CD14-positive monocyte (primary cell): ENCODE measurements at places on chromosomes 1 and 21.

GRCh38 chr1:62494137-62494536 lies 57.3 kb downstream of the USP1 start:
- DNase-seq, result no peak

DNA sequence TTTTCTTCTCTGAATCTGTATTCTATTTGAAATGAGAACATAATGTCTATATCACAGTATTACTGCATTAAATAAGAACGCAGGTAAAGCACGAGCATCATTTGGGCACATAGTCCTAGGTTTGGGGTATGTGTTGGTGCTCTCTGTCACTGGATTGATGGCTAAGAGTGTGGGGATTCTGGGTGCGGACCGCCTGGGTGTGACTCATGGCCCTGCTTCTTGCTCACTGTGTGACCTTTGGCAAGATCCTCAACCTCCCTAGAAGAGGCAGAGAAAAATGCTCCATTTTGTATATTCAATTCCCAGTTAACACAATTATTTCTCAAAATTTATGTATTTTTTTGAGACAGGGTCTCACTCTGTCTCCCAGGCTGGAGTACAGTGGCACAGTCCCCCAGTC lies 99.7 kb downstream of the LAMC2 start:
- no peak for DNase-seq

GRCh38 chr1:29280409-29281131 lies 44.2 kb downstream of the PTPRU start:
- DNase-seq, result no peak

DNA sequence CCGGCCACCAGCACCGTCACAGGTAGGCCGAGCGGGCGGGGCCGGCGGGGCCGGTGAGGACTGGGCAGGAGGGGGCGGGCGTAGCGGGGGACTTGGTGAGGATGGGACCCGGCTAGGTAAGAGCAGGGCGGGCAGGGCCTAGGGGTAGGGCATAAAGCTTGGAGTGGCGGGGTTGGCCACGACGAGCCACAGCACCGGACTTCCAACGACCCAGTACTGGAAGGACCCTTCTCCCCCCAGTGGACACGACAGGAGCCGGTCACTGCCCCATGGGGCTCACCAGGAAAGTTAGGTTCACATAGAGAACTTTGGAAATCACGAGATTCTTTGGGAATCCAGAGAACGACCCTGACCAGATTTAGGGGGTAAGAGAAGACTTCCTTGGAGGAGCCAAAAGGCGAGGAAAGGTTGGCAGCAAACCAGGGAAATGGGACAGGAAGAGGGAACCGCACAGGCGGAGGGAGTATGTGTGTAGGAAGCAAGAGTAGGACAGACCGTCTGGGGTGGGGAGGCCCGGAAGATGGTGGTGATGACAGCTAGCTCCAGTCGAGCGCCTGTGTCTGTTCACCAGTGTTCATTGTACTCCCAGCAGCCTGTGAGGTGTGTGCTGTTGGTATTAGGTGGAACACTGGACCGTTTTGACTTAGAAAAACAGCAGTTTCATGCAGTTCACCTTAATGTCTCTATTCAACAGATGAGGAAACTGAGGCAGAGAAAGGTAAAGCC lies 20.4 kb downstream of the ZNF362 start:
- DNase-seq, result no peak

- no peak for DNase-seq
Observed at GRCh38 chr1:57101209-57101608, 135.4 kb upstream of the C8B start.

DNA sequence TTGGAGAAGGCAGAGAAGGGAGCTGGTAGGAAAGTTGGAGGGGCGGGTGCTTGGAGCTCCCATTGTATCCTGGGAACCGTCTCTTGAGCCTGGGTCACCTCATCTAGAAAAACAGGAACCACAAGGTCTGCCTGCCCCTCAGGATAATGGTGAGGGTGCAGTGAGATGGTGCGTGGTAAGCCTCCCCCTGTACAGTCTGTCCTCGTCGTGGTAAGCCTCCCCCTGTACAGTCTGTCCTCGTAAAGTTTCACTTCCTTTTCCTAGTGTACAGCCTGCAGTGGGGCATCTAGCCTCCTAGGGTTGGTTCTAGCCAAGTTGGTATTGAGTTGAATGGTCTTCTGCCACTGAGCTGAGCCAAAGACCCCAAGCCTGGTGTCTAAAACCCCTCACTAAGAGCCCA lies 66.5 kb upstream of the IGSF21 start:
- no peak for DNase-seq

DNA sequence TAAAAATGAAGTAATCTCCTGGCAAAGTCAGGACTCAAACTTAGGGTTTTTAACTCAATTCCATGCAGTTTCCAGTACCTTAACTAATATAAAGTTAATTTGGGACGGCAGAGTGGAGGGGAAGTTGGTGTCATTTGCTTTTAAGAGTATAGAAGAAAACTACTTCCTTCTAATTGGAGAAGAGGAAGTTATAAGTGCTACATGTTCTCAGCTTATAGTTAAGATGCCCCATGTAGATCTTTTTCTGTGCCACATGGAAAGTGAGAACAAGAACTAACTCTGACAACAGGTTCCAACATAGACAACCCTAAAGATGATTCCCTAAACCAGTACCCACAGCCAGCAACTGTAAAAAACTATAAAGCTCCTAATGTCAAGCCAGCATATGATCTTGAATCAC lies 11.5 kb downstream of the RRAGC start:
- peak; percentile 55 for DNase-seq

GRCh38 chr21:35314857-35315582 lies 265.9 kb upstream of the RUNX1 start:
- DNase-seq, result no peak

- no peak for DNase-seq
Observed at GRCh38 chr21:21664871-21665270, 666.7 kb downstream of the NCAM2 start.

GRCh38 chr21:26684889-26685288 lies 111.8 kb upstream of the CYYR1 start:
- DNase-seq, result no peak

DNA sequence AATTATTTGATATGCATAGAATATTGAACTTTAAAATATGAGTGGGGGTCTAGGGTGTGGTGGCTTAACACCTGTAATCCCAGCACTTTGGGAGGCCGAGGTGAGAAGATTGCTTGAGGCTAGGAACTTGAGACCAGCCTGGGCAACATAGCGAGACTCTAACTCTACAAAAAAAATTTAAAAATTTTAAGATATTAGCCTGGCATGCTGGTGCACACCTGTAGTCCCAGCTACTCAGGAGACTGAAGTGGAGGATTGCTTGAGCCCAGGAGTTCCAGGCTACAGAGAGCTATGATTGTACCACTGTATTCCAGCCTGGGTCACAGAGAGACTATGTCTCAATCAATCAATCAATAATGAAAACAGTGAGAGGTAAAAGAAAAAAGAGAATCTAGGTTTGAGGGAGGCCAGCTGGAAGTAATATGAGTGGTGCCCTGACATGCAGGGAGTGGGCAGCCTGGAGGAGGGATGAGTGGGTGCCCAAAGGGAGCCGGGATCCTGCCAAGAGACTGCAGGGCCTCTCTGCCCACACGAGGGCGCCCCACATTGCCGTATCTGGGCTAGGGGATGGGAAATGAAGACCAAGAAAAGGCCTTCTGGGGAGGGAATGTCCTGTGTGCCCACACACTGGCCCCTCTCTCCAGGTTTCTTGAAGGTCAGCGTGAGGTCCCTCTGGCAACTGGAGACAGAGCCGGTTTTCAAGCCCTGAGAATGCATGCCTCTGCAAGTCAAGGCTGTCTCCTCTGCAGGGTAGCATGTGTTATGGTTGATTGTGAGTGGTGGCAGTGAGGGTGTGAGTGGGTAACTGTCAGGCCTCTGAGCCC lies 93.9 kb upstream of the PPM1J start:
- DNase-seq, result peak; percentile 44

DNA sequence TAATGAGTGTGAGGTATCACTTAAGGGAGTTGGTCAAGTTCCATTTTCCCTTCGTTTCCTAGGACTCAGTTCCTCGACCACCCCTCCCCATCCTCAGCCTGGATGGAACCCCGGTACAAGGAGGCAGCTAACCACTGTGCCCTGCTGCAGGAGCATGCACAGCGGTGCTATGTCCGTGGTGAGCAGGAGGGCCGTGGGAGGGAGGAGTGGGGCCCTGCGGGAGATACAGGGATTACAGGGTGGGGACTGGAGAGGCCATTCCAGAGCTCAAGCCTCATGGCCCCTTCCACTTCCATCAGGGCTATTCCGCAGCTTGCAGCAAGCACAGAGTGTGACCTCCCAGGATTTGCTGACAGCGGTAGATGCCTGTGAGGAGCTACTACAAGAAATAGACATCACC lies 25.8 kb downstream of the HYI start:
- no peak for DNase-seq

DNA sequence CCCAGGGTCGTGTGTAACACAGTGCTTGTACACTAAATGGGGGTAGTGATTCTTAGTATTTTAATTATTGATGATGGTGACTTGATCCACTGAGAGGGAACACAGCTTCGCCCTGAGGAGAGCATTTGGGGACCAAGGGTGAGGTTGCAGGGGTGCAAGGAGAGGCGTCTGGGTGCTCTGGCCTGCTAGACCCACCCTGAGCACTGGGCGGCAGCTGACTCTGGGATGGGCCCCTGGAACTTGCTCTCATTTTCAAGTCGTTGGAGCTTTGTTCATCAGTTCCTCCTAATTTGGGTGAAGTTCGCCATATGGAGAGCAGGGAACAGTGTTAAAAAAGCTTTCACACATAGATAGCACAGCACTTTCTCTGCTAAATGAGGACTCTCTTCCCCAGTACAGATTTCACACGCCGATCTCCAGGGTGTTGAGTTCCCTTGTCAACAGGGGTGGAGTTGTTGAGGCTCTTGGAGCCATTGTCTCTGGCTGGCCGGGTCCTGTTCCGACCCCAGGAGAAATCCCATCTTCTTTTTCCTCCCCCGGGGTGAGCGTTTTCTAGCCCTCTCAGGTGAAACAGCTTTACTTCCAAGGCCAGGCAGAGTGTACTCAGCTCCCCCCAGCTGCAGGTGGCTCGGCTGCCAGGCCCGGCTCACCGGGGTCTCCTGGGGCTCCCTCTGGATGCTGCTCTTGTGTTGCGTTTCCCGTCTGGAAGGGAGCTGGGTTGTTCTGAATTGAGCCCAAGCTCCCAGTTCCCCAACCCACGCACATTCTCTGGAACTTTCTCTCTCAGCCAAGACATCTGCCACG lies 367.4 kb downstream of the RPS6KC1 start:
- no peak for DNase-seq
